Trophoblast cell (in vitro differentiated cells and primary cell): ENCODE measurements at places on chromosomes 16 and 17.

- DNase-seq: peak; percentile 80
Measured at GRCh38 chr17:29931231-29931932, 1.4 kb upstream of the SSH2 start.

GRCh38 chr17:40648384-40648968 is 858 bp upstream of the SMARCE1 start:
- DNase-seq: no peak

DNA sequence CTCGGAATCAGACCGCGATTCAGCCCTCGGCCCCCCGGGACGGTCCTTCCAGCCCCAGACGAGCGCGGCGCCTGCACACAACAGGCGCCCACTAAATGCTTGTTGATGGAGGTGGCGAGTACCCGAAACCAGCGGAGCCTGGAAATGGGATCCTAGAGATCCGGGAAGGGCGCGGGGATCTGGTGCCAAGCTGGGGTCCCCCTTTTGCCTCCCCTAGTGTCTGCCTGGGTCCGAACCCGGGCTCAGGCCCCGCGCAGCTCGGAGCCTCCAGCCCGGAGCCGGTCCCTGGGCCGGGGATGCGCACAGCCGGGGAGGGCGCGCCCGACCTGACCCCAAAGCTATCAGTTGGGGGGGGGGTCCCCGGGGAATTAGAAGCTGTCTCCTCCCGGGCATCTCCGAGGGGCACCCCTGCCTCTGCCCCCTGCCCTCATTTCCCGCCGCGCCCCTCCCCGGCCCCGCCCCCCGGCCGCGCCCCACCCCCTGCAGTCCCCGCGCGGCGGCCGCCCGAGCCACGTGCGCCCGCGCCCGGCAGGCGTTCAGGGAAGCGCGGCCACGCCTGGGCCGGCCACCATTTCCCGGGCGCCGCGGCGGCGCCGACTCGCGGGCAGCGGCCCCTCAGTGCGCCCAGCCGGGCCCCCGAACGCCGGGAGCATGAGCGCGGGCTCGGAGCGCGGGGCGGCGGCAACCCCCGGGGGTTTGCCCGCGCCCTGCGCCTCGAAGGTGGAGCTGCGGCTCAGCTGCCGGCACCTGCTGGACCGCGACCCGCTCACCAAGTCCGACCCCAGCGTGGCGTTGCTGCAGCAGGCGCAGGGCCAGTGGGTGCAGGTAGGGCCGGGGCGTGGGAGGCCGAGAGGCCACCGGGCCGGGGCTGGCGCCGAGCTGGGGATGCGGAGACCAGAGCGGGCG is at the start of gene CPNE7:
Gene CPNE7, plus strand, starts transcription at position 512 of the 906 bp plus-strand sequence. Its CDS starts 140 bp downstream, at position 652.
- DNase-seq: no peak

DNA sequence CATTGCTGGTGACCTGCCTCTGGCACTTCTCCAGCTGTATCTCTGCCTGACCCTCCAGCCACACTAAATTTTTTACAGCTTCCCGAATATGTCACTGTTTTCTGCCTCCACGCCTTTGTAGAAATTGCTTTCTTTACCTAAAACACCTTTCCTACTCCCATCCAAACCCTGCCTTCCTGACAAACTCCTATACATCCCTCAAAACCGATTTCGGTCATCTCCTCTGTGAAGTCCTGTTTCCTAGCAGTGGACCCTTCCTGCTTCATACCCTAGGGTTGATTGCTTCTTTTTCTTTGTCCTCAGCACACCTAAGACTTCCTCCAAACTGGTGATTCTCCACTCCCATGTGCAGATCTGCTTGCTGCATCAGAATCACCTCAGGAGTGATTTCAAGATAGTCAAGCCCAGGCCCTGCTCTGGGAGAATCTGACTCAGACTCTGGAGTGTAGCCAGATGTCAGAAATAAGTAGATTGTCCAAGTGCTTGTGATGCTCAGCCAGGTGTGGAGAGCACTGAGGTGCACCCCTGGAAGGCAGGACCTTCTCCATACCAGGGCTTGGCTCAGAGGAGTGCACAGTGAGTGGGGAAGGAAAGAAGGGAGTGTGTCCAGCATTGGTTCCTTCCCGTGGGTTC is 184.2 kb downstream of the COPRS start:
- no peak for DNase-seq

- no peak for DNase-seq
Measured at GRCh38 chr16:49494474-49494873, 120.9 kb downstream of the C16orf78 start.

GRCh38 chr16:86459266-86459665 is 51.1 kb upstream of the FOXF1 start:
- no peak for DNase-seq

GRCh38 chr17:27339198-27339835 is 45.4 kb downstream of the WSB1 start:
- no peak for DNase-seq

GRCh38 chr16:87392821-87393679 is 914 bp downstream of the MAP1LC3B start:
- peak; percentile 62 for DNase-seq

DNA sequence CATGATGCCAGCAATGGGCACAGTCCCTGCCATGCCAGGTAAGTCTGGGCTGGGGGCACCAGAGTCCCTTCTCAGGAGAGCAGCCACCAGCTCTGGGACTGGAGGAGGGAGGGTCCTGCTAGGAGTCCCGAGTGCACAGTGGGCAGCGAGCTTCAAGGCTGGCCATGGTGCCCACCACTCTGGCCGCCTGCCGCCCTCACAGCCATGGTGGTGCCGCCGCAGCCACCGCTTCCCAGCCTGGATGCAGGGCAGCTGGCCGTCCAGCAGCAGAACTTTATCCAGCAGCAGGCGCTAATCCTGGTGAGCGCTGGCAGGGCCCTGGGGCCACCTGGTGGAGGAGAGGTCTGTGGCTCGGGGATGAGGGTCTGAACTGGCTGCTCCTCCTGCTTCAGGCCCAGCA is 17.9 kb upstream of the SMIM5 start:
- no peak for DNase-seq

DNA sequence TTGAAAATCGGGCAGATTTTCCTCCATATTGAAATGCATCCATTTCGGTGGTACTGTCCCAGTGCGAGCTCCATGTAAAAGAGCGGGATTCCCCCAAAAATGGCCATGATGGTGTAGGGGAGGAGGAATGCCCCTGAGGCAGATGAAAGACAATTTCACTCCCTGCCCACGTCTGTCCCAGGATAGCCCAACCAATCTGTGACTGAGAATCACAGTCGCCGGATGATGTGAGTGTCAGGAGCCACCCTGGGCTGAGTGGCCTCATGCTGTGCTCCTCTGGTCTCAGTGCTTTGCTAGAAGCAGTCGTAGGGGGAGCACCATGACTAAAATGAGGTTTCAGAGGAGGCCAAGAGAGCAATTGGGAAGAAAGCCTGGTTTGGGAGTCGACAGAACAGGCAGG is 16.7 kb downstream of the SLC6A4 start:
- no peak for DNase-seq

- no peak for DNase-seq
Measured at GRCh38 chr17:9204637-9205329, 183.5 kb downstream of the NTN1 start.

- DNase-seq: no peak
Measured at GRCh38 chr16:87506423-87507350, 13.9 kb upstream of the ZCCHC14 start.

GRCh38 chr17:34370997-34371395 is 8.0 kb upstream of the CCL1 start:
- peak; percentile 6 for DNase-seq

DNA sequence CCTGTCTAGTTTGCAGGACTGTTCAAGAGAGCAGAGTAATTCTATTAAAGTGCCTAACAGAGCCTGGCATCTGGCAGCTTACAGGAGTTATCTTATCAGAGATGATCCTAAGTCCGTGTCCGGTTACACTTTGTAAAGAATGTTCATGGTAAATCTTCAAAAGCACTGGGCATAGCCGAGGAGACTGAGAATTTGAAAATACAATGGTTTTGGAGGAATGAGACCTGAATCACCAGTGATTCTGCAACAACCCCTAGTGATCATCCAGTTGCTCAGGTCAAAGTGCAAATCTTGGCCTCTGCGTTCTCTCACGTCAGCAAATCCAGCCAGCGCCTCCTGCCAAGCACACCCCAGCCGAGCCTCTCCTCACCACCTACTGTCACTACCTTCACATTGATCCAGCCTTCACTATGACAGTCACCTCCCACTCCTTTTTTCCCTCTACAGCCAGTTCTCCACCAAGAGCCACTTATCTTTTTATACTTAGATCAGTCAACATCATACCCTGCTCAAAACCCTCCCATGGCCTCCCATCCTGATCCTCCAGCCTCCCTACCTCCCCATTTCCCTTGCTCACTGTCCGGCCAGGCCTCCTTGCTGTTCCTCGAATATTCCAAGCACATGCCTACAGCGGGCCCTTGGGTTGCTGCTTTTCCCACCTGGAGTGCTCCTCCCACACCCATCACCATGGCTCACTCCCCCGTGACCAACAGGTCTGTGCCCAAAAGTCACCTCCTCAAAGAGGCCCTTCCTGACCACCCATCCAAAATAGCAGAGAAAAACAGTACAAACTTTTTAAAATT is 57.4 kb upstream of the ERN1 start:
- DNase-seq: peak; percentile 65
